SW 1271 (cell line): ENCODE measurements at places on chromosomes 1 and 21.

DNA sequence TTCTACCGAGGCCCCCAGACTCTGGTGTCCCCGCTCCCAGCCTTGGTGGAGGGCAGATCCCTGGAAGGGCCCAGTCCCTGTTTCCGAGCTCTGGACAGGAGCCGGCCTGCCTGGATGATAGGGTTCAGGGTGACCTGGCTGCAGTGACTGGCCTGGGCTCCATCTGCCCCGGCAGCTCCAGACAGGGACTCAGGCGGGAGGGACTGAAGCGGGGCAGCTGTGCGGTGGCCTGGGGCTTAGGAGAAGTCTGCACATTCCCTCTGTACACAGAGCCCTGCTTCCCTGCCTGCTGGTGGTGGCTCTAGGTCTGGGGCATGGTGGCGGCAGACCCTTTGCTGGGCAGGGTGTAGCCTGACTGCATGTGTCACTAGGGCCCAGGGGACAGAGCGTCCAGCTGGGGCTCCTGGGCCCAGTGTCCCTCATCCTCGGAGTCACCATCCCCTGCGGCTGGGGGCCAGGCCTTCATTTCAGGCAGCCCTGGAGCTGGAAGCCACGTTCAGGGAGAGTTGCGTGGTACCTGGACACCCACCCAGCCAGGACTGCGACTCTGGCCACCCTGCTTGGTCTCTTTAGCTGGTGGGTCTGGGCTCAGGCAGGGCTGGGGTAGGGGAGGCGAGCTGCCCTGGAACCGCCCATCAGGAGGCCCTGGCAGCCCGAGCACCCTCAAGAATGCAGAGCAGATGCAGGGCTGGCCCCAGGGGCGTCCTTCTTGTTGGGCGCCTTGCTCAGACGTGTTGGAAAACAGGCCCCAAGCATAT lies 9.6 kb downstream of the ARHGEF16 start:
- DNase-seq, result no peak

DNA sequence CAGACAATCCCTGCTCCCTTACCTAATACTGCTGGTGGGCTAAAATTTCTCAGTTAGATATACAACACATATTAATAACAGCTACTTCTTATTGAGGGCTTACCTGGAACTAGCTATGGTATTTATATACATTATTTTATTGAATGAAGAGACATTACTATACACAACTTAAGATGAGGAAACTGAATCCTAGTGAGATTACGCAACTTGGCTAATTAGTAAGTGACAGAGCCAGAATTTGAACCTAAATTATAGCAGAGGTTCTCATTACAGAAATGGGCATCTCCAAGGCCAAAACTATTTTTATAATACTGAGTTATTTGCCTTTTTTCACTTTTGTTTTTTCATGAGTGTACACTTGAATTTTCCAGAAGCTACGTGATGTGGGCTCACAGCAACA lies 44.5 kb upstream of the SMYD2 start:
- no peak for DNase-seq

- no peak for DNase-seq
Measured at GRCh38 chr1:33815061-33815460, 48.8 kb upstream of the HMGB4 start.

DNA sequence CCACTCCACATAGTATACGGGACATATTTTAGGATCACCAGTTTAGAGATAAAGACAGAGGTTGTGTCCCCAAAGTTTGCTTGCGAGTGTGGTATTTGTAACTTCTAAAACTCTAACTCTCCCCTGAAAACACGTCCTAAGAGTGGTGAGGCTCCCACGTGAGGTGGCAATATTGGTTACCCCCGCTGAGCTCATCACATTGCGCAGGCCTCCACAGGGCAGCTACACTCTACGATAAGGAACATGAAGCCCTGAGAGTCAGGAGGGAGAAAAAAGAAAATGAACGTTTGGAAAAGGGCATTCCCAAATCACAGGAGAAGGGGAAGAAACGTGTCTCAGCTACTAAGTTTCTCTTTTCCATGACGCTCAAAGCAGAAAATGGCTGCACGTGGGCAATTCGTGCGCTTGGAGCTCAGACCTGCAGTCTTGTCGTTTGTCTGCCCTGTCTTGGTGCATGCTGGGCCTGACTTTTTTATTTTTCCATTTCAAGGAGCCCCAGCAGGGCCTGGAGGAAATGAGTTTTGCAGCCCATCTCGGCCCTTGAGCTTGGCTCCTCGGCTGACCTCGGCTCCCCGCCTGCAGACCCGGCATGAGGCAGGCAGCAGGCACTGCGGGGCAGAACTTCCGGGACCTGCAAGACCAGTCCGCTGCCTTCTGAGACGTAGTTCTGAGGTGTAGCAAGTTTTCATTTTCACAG lies 25.7 kb downstream of the ERG start:
- no peak for DNase-seq

DNA sequence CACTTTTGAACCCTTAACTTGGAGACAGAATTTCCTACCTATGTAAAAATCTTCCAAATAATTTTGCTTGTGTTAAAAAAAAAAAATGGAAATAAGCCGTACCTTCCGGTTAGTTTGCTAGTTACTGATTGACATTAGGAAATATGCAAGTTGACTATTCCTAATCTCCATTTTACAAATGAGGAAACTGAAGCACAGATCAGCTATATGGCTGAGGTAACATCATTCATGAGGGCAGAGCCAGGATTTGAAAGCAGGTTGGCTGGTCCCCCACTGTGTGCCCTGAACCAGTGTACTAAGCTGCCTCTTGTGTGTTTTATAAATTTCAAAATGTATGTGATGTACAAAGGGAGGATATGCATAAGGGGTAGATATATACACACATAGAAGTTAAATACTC lies 29.6 kb downstream of the BACE2 start:
- DNase-seq, result no peak

GRCh38 chr21:34967509-34968289 lies 81.4 kb downstream of the RUNX1 start:
- DNase-seq, result no peak

GRCh38 chr1:19577036-19577435 lies 67.1 kb upstream of the NBL1 start:
- DNase-seq, result no peak

GRCh38 chr1:3657578-3658230 lies 5.4 kb downstream of the TP73 start:
- DNase-seq, result no peak

- DNase-seq, result no peak
Measured at GRCh38 chr1:226754793-226755533, 15.9 kb upstream of the ITPKB start.

DNA sequence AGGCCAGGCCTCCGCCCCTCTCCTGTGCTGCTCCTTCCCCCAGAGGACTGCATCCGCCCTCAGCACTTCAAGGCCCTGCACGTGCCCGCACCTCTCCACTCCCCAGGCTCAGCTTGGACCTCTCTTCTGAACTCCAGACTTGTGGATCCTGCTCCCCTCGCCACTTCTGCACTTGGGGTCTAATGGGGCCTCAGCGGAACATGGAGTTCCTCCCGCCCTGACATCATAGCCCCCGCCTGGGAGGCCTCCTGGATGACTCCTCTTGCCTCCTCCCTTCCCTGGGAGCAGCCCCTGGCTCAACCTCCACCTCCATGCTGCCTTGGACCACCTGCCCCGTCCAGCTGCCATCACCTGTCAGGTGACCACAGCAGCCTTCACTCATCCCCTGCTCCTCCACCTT lies 10.1 kb downstream of the OXCT2 start:
- DNase-seq, result no peak

- no peak for DNase-seq
Measured at GRCh38 chr1:86429122-86429725, 5.3 kb downstream of the CLCA2 start.

DNA sequence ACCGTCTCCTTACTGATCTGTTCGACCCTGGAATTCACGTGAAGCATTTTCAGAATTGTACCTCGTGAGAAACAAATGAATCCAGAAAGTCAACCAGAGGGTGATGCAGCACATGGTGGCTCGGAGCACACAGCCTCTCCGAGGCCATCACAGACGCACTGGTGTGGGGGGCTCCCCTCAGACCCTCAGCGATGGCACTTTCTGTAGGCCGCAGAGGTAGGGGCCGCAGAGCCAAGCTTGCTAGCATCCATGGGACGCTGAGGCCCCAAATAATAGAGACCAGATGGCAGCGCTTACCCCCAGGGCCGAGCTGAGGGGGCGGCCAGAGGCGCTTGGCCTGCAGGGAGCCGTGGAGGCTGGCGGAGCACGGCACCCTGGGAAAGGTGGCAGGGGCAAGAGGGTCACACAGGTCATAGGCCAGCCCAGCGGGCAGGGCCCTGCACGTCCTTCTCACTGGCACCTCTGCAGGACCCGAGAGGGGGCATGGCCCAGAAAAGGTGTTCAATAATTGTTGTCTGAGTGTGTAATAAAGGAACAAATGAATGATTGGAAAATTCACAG lies 28.1 kb upstream of the COL6A2 start:
- DNase-seq, result no peak

DNA sequence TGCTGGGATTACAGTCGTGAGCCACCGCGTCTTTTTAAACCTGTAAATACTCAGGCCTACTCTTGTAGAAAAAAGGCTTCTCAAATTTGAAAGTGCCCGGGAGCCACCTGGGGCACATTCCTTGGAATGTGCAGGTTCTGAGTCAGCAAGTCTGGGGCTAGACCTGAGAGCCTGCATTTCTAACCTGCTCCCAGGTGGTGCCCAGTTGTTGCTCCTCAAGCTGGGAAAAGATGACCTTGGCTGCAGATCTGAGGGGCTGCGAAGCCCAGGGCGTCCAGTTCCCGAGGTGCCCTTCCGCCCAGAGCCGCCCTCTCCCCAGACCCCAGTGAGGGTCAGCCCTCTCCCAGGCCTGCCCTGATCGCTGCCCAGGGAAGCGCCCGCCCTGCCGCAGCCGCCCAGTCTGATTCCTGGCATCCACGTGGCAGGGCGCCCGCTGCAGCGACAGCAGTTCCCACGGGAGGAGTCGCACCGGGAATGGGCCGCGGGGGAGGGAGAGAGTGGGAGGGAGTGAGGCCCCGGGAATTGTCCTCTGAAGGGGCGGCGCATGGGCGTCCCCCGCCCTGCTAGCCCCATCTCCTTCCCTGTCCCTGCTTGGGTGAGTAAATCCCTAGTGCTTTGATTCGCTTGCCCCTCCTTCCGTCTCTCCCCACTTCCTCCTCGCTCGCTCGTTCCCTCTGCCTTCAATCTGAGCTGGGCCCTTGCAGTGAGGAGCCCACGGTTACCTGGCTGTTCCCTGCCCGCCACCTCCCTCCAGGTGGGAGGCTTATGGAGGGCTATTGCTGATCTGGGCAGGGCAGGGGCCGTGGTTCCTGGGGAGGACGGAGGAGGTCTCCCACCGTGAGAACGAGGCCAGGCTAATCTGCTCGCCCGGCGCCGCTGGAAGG lies 18.8 kb upstream of the TENT5B start:
- DNase-seq, result no peak

DNA sequence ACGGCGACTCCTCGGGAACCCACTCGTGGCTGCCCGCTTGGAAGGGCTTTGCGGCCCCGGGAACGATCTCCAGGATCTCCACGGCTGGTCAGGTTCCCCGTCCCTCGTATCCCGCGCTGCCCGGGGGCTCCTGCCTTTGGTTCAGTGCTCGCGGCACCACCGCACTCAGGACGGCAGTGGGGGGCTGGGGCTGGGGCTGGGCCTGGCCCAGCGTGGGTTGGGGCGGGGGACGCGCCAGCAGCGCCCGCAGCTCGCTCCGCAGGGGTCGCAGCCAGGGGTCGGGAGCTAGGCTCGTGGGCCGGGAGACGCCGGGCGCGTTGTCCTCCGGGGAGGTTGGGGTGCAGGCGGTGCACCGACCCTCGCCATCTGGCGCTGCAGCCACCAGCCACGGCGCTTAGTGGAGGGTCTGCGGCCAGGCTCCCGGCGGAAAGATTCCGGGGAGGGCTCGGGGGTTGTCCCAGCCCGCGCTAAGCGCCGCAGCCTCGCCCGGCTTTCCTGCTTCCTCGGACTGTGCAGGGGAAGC lies 8.9 kb downstream of the SIM2 start:
- no peak for DNase-seq

- no peak for DNase-seq
Measured at GRCh38 chr1:14517841-14518180, 80.7 kb upstream of the KAZN start.

DNA sequence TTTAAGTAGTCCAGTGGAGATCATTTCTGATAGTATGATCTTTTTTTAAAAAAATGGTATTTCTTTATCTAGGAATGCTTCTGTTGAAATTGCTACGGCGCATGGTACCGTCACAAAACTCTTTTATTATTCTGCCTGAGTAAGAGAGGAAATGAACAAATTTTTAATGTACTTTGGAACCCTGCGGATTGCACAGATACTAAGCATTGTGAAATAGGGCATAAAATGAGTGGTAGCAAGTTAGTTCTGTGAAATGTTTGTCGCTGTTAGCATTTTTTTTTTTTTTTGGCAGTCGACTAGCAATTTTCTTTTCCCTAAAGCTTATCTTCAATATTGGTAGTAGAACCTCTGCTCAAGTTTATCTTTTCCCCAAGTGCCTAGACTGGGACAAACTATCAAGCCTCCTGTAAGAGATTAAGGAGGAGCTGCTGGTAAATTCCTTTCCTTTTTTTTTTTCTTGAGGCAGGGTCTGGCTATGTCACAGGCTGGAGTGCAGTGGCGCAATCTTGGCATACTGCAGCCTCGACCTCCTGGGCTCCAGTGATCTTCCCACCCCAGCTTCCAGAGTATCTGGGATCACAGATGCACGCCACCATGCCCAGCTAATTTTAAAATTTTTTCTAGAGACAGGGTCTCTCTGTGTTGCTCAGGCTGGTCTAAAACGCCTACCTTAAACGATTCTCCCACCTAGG lies 2.2 kb downstream of the ITSN1 start:
- no peak for DNase-seq

- DNase-seq, result no peak
Measured at GRCh38 chr1:1082776-1083415, 8.8 kb upstream of the RNF223 start.

GRCh38 chr1:209715314-209715713 lies 10.7 kb downstream of the HSD11B1 start:
- DNase-seq, result no peak
